ENCODE measurements at places on chromosomes 5 and 9.
A peak's percentile ranks its signal among the peaks of the same experiment; 100 is the strongest.

- DNase-seq, result no peak
Measured at GRCh38 chr9:96137671-96138429, 164.1 kb downstream of the HSD17B3 start.

DNA sequence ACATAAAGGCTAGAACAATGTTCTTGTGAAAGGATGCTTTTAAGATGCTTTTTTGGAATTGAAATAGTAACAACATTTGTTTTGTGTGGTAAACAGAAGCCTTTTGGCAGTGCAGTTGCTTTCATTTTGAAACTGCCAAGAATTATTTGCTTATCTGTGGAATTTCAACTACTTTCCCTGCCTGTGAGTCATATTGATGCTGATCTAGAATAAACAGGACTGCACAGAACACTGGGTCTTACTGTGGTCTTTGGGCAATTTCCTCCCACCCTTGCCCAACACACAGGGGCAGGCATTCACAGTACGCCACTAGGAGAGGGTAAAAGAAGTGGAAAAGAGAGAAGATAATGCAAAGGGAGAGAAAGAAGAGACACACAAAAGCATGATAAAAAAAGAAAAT lies 483.7 kb downstream of the ELAVL2 start:
- DNase-seq, result no peak

DNA sequence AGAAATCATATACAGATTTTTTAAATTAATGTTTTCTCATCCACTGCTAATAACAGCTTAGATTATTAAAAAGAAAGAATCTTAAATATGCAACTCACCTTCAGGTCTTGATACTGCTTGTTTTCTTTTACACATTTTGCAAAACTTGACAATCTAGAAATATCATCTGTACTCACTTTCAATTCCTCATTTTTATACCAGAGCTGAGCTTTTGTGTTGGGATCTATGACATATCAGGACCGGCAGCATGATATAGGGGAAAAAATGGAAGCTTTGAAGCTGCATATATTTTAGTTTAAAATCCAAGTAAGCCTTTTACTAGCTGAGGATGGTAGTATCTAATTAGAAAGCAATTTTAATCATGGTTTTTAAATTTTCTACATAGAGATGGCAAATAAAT lies 75.7 kb upstream of the SMARCA2 start:
- DNase-seq, result no peak

DNA sequence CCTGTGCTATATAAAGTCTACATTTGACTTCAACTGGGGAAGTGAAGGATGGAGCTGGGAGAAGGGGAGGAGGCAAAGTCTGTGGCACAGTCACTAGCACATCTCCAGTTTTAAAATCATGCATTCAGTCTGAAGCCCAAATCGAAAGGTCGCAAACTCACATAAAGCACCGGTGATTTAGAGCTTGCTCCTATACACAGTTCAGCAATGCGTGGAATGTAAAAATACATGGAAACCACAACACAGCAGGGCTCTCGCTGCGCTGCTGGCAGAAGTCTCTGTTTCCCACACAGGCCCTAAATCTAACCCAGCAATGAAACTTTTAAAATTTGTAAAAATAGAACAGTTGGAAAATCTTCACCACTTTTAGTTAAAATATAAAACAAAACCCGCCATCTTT lies 68.2 kb downstream of the EBF1 start:
- DNase-seq, result no peak

GRCh38 chr5:9713959-9714586 lies 83.9 kb upstream of the TAS2R1 start:
- DNase-seq, result no peak

- no peak for DNase-seq
Measured at GRCh38 chr5:149133795-149134777, 7.2 kb upstream of the ABLIM3 start.

DNA sequence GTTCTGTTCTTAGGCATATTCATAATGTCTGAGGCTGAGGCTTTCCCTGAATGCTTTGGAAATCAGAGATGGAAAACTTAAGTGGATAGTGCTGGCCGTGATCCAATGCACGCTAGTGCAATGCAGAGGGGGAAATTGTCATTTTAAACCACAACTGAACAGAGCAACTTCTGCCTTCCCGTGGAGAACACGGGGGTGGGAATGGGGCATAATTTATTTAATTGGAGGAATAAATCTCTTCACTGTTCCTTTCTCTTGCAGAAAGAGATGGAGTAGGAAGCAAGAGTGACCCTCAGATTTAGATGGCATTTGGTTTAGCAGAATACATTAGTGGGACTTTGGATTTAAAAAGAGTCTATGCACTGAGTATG lies 22.9 kb upstream of the NREP start:
- no peak for DNase-seq

DNA sequence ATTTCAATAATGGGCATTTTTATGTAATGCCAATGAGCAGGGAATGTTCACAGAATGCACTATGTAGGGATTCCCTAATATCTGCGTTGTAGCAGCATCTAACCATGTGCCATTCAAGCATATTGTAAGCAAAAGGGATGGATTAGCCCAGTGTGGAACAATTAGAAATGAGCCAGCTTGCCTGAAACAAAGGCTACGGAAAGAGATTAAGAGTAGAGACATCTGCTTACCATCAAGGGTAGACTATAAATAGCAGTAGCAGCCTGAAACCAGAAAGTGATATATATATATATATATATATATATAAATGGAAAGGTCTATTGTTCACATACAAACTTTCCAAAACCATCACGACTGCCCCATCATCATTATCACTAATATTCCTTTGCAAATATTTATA lies 31.9 kb upstream of the CEP120 start:
- DNase-seq, result no peak

DNA sequence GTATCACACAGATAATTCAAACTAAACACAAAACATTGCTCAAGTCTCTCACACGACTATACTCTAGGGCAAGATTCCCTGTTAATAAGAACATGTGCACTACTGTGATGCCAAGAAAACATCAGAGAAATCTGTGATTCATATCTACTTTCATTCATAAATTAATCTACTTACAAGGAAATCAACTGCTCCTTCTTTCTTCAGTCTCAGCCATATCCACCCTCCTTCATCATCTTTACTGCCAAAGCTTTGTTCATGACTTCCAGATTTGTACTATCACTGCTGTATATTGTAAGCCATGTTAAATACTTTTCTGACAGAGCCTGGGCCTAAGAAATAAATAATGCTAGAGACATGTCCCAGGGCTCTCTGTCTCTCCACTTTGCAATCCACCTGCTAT lies 35.1 kb downstream of the CTNNAL1 start:
- DNase-seq, result no peak

DNA sequence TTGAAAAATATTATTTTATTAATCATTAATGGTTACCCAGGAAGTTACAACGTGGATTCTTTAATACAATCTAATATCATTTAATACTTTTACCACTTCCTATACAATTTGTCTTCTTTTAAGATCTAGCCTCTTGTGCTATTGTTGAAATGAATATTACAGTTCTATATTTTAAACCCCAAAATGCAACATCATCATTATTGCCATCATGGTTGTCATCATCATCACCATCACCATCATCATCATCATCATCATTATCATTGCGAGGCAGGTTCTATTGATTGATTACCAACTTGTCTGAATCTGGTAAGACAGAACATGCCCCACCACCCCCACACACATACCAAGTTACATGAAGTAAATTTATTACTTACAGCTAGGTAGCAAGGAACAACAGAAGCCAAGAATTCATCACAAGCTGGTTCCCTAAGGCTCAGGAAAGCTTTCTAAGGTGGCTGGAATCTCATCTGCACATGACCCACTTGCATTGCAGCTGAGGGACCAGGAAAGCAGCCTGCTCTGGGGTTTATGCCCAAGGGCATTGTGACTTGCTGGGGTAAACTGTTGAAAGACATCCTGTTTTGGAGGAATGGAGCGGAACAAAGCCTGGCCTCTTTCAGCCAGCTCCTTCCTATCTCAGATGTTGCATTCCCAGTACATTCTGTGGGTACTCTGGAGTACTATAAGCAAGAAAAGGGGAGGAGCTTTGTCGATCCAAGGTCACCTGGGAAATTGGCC lies 418.1 kb downstream of the PRR16 start:
- DNase-seq, result no peak

GRCh38 chr5:116576053-116576713 lies 1.6 kb upstream of the SEMA6A start:
- peak; percentile 76 for DNase-seq
